ENCODE measurements at places on chromosomes 2 and 18.

GRCh38 chr2:85234868-85235267, 92.9 kb downstream of the TGOLN2 start:
- DNase-seq: no peak

- no peak for DNase-seq
Measured at GRCh38 chr2:165435611-165436010, 33.9 kb upstream of the CSRNP3 start.

- DNase-seq: no peak
Measured at GRCh38 chr2:61262699-61263098, 100.7 kb downstream of the C2orf74 start.

- DNase-seq: no peak
Measured at GRCh38 chr18:65623676-65624075, 127.1 kb upstream of the CDH7 start.

- no peak for DNase-seq
Measured at GRCh38 chr2:190564838-190565237, 30.3 kb upstream of the NEMP2 start.

DNA sequence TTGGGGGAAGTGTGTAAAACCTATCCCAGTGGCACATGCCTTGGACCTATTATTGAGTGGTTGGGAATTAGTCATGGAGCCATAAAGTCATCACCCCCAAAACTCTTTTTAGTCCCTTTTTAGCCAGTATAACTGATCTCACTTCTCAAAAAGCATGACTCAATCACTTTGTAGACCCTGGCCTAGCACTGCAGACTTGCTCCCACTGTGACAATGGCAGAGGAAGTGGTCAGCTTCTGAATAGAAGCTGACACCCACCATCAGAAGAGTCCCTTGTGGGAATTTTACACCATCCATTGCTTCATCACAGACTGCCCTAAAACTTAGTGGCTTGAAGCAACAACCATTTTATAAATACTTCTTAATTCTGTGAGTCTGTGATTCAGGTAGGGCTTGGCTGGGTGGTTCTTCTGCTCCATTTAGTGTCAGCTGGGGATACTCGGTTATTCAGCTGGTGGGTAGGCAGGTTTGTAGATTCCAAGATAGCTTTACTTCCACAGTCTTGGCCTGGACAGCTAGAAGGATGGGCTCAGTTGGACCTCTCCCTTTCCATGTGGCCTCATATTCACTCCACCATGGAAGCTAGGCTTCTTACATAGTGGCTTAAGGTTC, 10.8 kb upstream of the ITGA6 start:
- no peak for DNase-seq

DNA sequence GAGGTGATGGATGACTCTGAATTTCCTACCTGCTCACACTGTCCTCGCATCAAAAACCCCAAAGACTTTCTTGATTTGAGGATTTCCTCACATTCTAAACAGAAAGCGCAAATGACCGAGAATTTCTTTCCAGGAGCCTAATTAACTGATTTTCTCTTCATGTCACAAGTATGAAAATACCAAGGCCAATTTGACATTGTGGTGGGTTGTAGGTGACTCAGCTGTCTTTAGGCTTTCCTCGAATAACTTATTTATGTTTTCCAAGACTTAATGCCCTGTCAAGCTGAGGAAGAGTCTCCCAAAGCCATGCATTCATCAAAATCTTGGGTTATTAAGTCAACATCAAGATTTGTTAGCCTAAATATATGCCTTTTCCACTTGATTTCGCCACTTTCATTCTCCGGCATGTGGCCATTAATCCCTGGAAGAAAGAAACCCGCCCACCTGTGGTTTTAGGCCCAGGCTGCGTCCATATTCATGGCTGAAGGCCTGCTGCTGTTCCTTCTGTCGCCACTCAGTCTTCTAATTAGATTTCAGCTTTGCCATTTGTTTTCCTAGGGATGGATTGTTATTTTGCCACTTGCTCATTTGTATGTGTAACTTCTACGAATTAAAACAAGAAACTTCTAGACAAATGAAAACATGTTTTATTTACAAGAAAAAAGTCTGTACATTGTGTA, 84.9 kb downstream of the ST6GAL2 start:
- no peak for DNase-seq

GRCh38 chr2:36528766-36529392, 69.1 kb downstream of the FEZ2 start:
- no peak for DNase-seq

All from GM12864 (cell line).